ENCODE measurements at places on chromosomes 16 and 17.

- DNase-seq: no peak
These were observed 158.2 kb upstream of the MAF start for GRCh38 chr16:79758615-79759346.

DNA sequence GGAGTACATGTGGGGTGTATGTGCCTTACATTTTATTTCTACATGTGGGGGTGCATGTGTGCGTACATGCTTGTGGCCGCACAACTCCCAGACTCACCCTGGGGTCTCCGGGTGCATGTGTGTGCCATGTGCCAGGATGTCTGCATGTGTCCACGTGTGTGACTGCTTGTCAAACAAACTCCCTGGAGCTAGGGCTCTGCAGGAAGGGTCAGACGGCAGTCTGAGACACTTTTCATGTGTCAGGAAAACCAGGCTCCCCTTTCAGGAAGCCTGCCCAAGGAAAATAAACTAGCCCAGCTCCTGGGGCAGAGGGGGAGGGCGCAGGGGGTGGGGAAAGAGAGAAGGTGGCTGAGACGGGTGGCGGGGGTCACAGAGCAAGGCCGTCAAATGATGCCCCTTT is 44.7 kb downstream of the FZD2 start:
- no peak for DNase-seq

GRCh38 chr17:296379-296778 is 56.2 kb downstream of the RPH3AL start:
- no peak for DNase-seq

GRCh38 chr16:83549316-83550182 is 258.2 kb upstream of the HSBP1 start:
- no peak for DNase-seq

GRCh38 chr17:8120520-8121406 is 2.4 kb upstream of the ALOXE3 start:
- DNase-seq: peak; percentile 80

GRCh38 chr17:51029568-51030463 is 90.9 kb downstream of the SPAG9 start:
- DNase-seq: no peak

DNA sequence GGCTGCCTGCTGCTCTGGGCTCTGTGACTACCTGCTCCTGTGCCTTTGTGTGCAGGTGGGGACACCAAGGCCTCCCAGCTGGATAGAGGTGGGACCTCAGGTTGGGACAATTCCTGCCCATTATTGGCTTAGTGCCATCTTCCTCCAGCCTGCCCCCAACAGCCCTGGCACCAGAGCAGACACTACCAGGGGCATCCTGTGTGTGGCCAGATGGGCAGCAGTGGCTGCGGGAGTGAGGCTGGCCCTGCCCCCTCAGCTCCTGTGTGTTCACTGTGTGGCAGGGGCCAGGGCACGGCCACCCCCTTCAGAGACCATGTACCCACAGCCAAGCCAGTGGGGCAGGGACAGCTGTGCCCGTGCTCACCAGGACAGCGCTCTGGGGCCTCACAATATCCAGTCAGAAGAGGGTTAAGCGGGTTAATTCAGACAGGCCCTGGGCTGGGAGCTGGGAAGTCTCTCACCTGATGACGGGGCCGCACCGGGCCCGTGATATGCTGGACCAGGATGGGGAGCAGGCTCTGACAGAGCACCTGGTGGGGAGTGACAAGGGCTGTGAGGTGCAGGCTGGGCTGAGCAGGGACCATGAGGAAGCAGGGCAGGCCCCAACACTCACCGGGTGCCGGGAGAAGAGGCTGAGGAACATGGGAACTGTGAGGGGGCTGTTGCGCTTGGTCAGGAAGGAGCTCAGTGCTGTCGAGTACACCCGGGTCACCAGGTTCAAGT is 13.0 kb downstream of the MYBBP1A start:
- no peak for DNase-seq

- no peak for DNase-seq
These were observed 1.5 kb downstream of the ZNF747 start for GRCh38 chr16:30533146-30533522.

DNA sequence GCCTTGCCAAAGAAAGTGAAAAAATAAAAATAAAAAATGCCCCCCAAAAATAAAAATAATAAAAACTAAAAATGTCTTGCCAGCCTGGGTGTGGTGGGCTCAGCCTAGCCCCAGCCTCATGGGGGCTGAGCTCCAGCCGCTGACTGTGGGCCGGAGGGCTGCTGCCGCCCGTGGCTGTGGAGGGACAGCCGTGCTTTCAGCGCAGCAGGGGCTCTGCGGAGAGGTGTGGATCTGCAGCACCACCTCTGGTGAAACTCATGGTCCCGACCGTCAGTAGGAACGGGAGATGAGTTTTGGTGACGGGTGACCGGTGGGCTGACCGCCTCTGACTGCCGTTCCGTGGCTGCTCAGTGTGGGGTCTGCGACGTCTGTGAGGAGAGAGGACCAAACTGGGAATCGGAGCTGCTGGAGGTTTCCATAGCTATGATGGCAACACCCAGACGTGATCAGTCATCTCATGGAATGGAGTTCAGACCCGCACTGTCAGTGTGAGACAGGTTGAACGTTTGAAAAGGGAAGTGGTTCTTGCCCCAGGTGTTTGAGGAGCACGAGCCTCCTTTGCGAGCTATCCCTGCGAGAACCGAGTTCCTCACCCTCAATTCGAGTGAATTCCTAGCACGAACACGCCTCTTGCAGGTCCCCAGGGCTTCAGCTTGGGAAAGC is 12.0 kb upstream of the RPL13 start:
- DNase-seq: no peak

GRCh38 chr17:75661531-75661930 is 5.4 kb downstream of the RECQL5 start:
- DNase-seq: no peak

GRCh38 chr17:77449908-77450741 is 309.4 kb downstream of the SEC14L1 start:
- DNase-seq: peak; percentile 66

- no peak for DNase-seq
These were observed 2.5 kb downstream of the TAX1BP3 start for GRCh38 chr17:3665834-3666233.

DNA sequence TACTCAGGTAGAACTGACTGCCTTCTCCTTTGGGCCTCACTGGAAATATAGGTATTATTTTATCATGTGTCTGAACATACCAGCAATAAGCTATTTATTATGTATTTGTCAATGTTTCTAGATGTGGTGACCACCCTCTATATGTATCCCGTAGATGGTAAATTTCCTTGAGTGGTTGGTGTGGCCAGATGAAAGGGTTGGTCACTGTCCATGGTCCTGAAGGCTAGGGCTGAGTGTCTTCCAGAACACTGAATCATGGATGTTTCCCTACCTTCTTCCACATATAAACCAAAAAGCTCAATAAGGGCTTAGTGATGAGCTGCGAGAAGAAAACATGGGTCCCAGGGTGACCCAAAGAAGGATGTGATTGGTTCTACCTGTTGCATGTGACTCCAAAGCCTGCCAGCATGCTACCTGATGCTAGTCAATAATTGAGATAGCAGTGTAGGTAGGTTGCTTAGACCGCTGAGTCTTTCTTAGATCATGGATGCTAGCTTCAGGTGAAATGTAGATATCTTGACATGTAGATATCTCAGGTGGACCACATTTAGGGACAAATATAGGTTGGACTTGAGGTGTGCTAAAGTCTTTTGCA is 150.3 kb downstream of the ASIC2 start:
- no peak for DNase-seq

DNA sequence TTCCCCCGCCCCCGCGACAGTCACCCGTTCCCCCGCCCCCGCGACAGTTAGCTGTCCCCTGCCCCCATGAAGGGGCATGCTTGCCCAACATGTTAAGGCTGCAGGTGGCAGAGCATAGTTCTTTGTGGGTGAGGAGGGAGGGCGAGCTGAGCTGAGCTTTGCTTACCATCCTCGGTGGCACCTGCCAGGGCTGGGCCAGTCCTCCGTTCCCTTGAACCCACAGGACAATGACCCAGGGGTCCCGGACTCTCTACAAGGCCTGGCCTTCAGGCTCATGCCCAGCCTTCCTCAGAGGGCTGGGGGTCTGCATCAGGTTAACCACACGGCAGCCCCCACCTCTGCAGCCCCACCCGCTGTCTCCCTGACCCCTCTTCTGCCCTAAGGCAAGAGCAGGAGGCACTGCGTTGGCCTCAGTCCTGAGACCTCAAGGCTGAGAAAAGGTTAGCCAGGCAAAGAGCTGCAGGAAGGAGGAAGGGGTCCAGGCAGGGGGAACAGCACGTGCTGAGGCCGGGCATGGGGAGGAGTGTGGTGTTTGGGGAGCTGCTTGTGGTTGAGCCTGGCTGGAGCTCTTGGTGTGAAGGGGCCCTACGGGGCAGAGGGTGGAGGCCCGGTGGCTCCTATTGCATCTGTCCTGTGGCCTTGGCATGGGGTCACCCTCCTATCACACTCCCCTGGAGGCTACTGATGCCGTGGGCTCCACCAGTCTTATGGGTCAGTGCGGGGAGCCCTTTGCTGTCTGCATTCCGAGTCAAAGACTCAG is 11.4 kb upstream of the DOC2B start:
- DNase-seq: no peak

DNA sequence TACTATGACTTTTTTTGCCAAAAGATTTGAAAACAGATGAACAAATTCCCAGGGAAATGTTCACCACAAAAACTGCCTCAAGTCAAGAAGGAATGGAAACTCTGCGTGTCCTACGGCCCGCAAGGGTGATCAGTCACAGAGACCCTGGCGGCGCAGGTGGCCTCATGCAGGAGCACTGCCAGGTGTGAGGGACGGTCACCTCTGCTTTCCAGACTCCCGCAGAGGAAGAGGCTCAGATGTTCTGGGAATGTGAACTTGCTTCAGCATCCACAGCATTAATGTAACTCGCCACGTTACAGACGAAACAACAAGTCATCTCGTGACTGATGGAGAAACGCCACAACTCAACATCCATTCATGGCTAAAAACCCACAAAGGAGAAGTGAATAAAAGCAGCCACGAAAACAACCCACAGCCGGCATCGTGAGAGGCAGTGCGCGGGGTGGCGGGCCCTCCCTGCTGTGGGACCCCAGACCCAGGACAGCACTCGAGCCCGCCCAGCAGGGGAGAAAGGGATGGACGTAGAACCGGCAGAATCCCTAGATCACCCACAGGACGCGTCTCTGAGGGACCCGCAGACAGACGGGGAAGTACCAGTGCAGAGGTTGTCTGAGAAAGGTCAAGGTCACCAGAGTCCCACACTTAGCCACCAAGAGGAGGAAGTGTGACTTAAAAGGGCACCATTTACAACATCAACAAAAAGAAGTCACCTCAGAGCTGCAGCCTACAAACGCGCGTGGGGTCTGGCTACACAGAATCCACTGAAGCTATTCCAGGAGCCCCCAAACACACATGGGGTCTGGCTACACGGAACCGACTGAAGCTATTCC is 76.9 kb upstream of the GNG13 start:
- DNase-seq: no peak

DNA sequence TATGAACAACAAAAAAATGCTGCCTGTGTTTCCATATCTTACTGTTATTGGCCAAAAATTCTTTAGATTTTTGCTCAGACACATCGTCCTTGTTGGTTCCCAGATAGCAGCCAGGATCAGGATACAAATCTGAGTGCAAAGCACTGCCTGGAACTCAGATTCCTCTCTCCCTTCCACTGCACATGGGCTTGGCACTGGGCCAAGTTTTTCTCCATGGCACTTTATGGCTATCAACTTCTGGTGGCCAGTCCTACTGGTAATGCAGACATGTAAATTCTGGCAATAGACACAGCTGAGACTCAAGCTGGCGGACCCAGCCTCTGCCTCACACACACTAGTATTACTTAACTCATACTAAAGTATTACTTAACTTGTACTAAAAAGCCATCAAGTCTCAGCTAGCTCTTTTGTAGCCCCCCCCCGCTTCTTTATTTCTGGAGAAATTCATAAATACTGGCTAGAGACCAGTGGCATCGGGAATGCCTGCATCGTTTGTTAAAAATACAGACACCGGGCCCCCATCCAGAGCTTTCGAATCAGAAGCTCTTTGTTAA is 181.2 kb upstream of the COX10 start:
- DNase-seq: no peak

- DNase-seq: no peak
These were observed 160.1 kb upstream of the IRX3 start for GRCh38 chr16:54446639-54447038.

DNA sequence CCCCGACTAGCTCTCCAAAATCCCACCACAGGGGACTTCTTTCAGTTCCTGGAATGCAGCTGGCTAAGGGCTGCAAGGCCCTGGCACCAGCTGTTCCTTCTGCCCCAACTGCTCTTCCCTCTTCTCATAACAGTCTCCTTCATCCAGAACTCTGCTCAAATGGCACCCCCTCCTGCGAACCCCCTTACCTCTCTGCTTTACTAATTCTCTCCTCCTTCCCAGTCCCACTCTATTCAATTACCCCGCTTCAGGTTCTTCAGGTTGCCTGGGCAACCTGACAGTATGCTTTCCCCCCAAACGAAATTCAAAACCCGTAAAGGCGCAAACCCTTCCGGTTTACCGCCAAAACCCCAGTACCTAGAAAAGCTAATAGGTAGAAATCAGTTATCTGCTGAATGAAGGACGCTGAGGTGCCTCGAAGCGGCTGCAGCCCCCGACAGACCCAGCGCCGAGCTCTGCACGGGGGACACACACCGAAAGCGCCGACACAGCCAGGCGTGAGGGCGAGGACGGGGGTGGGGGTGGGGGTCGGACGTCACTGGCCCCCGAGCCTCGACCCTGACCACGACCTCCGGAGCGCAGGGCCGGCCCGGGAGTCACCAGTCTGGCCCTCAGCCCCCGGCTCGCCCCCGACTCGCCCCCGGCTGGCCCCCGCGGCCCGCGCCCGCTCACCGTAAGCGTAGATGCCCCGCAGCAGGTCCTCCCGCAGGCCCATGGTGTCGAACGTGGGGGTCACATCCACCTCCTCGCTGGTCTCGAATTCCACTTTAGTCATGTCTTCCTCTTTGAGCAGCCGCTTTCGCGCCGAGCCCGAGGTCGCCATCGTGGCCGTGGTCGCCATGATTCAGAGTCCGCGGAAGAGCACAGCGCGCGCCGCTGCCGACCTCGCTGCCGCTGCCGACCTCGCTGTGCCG is 550 bp downstream of the EIF4A3 start:
- no peak for DNase-seq

- no peak for DNase-seq
These were observed 10.4 kb downstream of the SEC14L1 start for GRCh38 chr17:77151186-77151585.

- no peak for DNase-seq
These were observed 8.6 kb downstream of the DNAH17 start for GRCh38 chr17:78568494-78569115.

DNA sequence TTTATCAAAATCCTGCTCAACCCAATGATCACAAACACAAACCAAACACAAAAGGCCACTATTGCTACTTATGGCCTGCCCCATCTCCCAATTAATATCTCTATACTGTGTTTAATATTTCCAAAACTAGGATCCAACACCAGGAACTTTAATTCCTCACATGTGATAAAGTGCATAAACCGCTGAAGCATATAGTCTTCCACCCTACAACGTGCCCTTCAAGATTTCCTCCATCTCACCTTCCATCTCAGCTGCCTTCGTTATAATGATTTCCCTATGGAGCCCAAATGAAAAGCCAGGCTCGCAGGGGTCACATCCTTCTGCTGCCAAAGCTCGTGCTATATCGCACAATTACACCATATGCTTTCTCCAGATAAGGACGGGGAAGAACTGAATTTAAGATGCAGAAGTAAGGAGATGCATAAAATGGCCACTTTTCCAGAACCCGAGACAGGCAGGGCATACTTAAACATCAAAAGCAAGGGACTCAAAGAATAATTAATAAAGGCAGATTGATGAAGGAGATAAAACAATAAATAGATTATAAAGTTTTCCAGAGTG is 1.8 kb downstream of the MYH10 start:
- DNase-seq: no peak

- no peak for DNase-seq
These were observed 8.4 kb downstream of the TMEM95 start for GRCh38 chr17:7363311-7363710.

Data from activated CD4-positive, CD25-positive, alpha-beta regulatory T cell treated with anti-CD3 and anti-CD28 coated beads, Interleukin-2, amount 50 U/mL, for 72 hours (primary cell).